ENCODE measurements at places on chromosomes 6 and 20.

DNA sequence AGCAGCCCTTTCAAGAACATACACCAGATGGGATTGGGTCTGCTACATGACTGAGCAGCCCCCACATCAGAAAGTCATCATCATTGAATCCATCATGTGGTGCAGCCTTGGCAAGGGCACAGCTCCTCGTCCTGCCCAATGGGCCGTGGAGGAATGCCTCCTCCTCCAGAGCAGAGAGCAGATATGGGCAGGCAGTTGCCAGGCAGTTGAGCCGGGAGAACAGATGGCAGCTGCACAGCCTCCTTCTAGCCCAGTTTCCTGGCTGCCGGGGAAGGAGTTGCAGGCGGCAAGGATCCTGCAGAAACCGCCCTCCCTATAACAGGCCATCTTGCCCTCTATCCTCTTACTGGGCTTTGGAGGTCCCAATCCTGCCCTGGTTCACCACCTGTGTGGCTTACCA lies 11.9 kb upstream of the ZFAND3 start:
- DNase-seq: no peak

DNA sequence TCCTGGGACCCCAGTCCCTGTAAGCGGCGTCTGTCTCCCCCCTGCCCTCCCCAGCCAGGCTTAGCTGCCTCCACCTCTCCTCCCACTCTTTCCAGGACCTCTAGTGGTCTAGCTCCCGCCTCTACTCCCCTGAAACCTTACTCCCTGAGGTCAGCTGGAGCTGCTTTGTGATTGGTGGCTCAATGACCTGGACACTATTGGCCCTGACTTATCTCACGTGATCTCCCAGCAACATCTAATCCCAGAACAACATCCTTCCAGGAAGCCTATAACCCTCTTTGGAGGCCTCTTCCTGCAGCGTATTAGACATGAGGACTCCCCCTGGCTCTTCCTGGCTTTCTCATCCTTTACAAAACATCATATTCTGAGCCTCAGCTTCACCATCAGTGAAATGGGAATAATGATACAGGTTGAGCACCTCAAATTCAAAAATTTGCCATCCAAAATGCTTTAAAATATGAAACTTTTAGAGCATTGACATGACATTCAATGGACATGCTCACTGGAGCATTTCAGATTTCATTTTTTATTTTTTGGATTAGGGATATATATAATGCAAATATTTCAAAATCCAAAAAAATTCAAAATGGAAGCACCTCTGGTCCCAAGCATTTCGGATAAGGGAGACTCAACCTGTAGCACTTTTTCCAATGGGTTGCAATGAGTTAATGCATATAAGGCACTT lies 16.3 kb upstream of the SRC start:
- no peak for DNase-seq

GRCh38 chr6:26206868-26207801 lies 119.9 kb downstream of the HFE start:
- DNase-seq: no peak

DNA sequence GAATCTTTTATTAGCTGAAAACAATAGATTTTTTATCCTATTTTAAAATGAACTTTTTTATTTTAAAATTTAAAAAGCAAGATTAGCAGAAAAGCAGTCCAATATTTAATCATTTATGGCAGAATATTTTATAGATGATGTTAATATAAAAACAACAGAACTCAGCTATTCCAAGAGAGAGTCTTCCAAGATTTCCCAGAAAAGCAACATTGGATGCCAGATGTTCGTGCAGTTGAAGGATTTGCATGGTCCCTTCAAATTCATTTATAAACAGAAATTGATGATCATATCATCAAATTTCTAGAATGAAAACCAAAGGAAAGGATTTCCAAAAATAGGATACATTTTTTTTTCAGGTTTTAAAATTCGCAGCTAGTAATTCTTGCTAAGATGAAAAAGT lies 25.4 kb upstream of the CNKSR3 start:
- DNase-seq: no peak

DNA sequence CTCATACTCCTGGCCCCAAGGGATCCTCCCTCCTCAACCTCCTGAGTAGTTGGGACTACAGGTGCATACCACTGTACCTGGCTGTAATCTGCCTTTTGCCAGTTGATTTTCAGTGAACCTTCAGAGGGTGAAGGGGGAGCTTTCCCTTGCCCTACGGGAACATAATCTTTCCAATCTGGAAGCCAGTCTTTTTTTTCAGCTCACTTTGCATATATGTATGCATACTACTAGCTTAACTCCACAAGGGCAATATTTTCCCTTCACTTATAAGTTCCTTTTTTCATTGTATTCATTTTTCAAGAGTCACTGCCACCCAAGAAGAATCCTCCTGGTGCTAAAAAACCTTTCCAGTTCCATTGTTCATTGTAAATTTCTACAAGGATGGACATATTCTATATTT lies 53.4 kb upstream of the GCM1 start:
- DNase-seq: no peak

GRCh38 chr6:85468326-85468725 lies 18.4 kb downstream of the NT5E start:
- DNase-seq: no peak

DNA sequence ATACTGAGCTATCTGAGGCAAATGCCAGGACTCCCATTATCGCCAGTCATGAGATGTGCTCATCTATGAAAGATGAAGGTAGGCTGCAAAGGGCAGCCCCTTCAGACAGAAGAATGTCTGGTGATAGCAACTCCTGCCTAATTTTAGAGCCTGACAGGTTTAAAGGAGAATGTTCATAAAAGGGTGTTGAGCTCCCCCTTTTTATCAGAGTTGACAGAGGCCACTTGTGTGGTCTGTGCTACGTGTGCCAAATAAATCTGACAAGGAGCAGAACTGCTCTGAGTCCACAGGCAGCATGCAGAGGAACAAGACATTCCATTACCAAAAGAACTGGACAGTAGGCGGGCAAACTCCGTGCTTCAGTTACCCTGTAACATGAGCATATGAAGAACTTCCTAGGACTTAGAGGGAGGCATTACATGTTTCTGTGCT lies 101.8 kb downstream of the PREP start:
- DNase-seq: peak; percentile 9

- DNase-seq: no peak
These were observed 404.0 kb downstream of the SMOC2 start for GRCh38 chr6:168844821-168845609.

DNA sequence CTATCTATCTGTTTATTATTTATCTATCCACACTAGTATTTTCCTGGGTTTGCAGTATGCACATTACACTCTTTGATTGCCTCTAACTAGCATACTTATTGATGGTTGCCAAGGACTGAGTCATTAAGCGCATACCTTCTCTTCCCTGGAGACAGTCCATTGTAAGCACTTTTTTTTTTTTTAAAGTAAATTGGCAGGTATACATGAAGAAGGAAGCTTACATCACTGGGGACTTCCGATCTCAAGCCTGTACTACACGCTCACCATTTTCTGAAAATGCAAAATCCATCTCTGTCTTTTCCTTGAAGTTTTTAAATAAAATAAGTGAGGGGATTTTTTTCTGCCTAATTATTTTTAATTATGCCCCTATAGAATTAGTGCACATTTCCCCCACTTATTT lies 63.5 kb downstream of the HMGN3 start:
- no peak for DNase-seq

DNA sequence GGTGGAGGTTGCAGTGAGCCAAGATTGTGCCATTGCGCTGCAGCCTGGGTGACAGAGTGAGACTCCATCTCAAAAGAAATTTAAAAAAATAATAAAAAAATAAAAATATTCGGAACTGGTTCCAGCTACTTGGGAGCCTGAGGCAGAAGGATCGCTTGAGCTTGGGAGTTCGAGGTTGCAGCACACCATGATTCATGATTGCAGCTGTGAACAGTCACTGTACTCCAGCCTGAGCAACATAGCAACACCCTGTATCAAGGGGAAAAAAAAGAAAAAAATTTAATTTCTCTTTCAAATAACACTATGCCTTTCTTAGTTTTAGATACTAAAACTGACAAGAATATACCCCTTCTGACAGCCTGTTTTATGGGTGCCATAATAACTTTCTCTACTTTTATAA lies 10.5 kb downstream of the KDM1B start:
- no peak for DNase-seq

- DNase-seq: no peak
These were observed 11.3 kb upstream of the MAP3K5 start for GRCh38 chr6:136803608-136804007.

GRCh38 chr6:146913842-146914488 lies 290.3 kb upstream of the STXBP5 start:
- no peak for DNase-seq

DNA sequence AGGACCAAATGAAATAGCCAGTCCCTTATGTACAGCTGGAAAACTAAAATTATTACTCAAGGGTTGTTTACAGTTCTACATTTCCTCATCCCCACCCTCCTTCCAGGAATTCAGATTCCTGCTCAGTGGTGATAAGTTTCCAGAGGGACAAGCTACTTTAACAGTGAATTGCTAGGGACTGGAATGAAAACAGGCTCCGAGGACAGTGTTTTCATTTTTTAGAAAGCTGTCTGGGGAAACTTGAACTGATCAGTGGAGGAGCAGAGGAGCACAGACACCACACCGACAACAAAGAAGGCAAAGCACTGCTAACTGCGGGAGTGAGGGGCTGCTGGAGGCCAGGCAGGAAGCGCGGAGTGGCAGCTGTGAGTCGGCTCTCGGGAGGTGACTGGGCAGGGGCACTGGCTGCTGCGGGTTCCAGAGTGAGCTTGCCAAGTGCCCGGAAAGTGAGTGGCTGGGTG lies 322.2 kb downstream of the ESR1 start:
- peak; percentile 77 for DNase-seq

- DNase-seq: no peak
These were observed 68.2 kb downstream of the RTN4IP1 start for GRCh38 chr6:106560996-106561685.

DNA sequence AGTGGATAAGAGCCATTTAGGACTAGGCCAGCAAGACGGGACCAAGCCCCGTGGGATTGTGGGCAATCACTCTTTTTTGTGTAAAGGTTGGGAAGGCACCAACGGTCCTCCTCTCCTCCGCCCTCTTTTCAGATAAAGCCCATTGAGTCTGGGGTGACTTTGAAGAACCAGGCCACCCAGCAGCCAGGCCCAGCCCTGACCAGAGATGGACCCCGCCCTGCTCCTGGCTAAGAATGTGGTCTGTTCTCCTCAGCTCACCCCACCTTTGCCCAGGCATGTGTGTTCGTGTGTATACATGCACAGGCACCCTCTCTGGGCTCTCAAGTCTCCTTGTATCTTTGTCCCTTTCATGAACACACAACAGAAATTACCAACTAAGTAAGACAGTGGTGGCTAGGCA lies 9.1 kb downstream of the SDC4 start:
- DNase-seq: no peak

- no peak for DNase-seq
These were observed 42.3 kb downstream of the STK4 start for GRCh38 chr20:45008521-45009049.

DNA sequence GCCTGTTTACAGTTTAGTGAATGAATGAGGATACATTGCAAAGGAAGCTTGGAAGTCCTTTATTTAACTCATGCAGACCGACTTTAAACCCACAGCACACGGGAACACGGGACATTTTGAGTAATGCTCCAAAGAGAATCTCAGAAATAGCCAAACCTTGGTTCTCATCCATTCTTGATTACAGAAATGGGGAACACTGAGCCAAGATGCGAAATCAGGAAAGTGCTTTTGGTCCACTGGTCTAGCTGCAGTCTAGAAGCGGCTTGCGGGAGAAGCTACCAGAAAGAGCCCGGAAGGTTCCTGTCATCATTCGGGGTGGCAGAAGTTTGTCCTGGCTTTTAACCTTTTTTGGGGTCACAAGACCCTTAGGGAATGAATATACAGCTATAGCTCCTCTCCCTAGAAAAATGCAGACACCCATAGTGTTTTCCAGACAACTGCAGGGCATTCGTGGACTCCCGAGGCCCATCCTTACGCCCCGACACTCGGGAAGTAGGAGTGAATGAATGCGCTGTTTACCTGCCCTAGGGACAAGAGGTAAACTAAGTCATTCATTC lies 475 bp upstream of the TMEM181 start:
- no peak for DNase-seq

GRCh38 chr20:855466-856360 lies 22.2 kb downstream of the FAM110A start:
- no peak for DNase-seq

DNA sequence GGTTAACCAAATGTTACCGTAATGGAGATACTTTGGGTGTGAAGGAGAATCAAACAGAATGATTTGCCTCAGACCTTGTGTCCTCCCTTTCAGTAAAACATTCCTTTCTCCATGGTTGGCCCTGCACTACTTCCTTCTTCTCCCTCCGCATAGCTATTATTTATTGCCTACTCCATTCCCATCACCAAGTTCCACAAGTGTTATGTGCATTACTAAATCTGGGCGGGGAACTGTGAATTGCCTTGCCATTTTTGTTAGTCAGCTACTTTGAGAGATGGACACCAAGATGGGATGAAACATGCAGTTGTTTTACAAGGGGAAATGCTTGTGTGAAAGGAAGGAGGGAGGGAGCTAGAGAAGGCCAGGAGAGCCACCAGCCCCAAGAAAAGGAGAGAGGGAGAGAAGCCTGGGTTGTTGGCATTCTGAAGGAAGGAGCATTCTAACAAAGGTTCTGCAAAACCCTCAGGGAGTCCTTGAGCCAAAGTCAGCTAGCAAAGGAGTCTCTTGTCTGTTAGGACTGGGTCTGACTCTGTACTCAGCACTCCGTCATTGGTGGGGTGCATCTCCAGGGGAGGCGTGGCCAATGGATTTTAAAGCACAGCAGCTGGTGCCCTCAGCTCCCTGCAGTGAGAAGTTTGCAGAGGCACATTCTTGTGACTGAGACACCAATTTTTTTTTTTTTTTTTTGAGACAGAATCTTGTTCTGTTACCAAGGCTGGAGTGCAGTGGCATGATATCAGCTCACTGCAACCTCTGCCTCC lies 83.6 kb upstream of the CHD6 start:
- DNase-seq: no peak

GRCh38 chr20:3175270-3175669 lies 1.9 kb upstream of the LZTS3 start:
- no peak for DNase-seq

DNA sequence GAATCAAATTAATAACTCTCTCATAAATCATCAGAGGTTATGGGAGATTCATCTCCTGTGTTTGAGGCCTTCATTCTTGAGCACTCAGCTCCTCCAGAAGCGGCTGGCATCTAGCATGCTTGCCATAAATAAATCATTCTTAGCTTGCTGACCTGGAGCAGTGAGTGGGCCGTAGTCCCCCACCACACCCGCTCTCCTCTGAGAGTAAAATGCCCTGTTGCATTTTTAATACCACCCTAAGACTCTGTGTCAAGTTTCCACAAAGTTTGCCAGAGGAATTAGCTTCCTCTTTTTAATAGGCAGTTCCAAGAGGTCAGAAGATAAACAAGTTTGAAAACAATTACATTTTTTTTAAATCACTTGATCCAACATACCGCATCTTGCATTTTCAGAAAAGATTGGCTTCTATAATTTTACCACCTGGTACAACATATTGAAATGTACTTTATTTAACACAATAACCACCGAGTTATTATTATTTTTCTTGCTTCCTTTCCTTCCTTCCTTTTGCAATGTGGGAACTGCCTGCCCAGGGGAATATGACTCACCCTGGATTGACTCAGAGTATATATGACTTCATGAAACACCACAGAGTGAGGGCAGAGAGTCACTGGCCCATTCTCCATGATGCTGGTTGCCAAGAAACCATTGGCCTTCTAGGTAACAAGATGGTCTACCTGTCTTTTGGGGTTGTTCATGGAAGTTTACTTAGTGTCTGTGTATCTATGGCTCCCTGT lies 29.4 kb upstream of the CLIC5 start:
- DNase-seq: no peak

Measured in left lung (tissue), 14 donors.